NCI-H1417 treated with DMSO at 0.1 percent for 48 hours (cell line): ENCODE measurements at places on chromosomes 6 and 20.

GRCh38 chr6:128667339-128667858, 147.0 kb upstream of the PTPRK start:
- DNase-seq, result no peak

GRCh38 chr20:59015812-59016711, 3.2 kb upstream of the TUBB1 start:
- DNase-seq, result no peak

DNA sequence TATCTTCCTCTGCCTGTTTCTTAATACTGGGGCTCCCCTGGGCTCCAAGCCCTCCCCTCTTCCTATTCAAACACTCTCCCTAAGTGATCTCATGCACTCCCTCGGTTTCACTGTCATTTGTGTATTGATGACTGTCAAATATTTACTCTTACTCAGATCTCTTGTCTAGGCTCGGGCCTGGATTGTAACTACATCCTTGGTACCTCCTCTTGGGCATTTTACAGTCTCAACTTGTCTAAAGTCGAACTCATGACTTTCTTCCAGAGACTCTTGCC, 189.4 kb upstream of the PRDM1 start:
- DNase-seq, result no peak

DNA sequence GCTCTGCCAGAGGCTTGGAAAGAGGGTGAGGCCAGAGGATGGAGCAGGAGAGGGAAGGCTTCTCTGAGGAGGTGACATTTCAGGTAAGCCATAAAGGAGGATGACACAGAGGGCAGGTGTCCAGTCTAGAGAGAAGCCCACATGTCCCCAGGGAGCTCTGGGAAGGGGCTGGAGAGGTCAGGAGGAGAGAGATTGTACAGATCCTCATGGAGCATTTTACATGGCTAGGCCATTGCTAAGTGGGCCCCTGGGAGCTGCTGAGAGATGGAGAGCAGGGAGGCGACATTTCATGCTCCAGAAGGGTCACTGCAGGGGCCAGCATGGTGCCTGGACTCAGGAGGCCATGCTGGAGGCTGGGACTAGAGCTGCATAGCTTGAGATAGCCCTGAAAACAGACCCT, 124.5 kb downstream of the TOX2 start:
- DNase-seq, result no peak

DNA sequence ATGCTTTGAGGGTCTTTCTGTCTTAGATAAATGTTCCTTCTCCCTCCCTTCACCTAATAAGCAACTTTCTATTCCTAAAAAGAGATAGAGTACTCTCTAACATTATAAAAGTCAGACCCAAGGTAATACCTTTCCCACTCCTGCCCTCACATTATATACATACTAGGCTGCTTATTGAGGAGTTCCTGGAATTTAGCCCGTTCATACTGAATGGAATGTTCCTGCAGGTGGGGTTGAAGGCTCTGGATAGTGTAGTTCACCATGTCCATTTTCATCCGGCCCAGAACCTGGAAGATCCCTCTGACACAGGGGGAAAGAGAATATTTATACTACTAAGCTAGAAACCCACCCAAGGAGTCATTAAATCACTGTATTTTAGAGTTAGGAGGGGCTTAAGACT, 20.4 kb downstream of the TCP11 start:
- DNase-seq, result no peak

GRCh38 chr6:112469306-112469705, 122.2 kb downstream of the RFPL4B start:
- DNase-seq, result no peak

DNA sequence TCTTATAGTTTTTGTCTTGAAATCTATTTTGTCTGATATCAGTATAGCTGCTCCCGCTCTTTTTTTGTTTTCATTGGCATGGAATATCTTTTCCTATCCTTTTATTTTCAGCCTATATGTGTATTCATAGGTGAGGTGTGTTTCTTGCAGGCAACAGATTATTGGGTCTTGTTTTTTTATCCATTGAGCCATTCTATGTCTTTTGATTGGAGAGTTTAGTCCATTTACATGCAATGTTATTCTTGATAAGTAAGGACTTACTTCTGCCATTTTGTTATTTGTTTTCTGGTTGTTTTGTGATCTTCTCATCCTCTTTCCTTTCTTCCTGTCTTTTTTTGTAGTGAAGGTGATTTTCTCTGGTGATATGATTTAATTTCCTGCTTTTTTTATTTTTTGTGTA, 24.0 kb upstream of the GRM4 start:
- DNase-seq, result no peak

DNA sequence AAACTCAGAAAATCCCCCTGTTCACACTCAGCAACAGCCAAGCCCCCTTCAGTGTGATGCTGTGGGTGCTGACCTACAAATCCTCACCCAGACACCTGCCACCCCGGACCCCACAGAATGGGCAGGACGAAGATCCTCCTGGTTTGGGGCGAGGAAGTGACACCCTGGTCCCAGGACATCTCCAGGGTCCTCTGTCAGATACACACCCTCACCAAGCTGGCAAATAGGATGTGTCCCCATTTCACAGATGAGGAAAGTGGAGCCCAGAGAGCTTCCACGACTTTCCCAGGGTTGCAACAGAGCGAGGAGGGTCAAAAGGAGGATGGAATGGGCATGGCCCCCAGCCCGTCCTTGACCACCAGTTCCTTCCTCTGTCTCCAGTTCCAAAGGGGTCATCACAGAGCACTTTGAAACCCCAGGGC, 92.0 kb upstream of the AFDN start:
- no peak for DNase-seq

DNA sequence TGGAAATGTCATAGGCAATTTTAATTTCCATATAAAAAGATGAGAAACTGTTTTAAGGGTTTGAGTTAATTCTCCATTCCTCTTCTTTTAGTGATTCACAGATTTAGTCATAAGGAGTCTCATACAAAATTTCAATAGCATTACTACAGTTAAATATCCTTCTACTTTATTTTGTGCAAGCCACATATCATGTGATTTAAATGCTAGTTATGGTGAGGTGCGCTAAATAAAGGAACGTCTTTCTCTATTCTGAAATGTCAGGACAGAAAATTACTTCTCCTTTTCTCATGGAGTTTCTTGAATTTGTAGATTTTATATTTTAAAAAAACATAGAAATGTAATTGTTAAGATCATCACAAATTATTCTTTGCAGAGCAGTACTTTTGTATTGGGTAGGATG, 50.0 kb upstream of the SUPT3H start:
- no peak for DNase-seq

DNA sequence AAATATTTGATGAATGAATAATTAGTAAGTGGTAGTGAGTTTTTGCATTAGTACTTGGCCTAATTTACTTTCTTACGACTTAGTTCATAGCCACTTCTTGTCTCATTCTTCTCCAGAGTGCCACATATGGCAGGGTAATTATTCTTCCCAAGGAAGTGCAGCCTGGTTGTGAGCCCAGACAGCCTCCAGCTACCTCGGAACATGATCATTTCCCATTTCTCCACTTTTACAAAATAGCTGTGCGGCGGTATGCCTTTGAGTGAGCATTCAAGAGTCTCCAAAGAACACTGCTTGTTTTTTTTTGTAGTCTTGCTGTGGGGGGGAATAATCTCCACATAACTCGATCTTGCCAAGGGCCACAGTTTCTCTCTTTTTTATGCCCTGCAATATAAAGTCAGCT, 765.0 kb downstream of the HDGFL1 start:
- DNase-seq, result no peak

DNA sequence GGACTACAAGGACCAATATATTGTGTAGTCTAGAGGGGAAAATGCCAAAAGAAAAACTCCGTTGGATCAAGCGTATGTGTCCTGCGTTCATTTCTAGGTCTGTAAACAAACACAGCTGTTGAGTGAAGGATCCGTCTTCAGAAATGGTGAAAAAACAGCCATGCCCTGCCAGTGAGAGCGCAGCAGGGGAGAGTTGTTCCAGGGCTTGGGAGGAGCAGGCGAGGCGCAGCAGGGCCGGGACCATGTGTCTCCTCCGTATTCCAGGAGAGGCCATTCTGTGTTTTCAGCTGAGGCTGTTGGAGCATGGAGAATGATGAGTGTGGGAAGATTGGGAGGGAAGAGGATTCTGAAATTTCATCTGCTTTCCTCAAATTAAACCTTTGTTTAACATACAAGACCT, 38.0 kb downstream of the BMP6 start:
- DNase-seq, result no peak

GRCh38 chr6:150408842-150409241, 40.0 kb downstream of the IYD start:
- DNase-seq, result no peak
